ENCODE measurements at places on chromosomes 5 and 9. TPM values are rescaled to one million over a fixed set of nuclear protein-coding genes. Genes with fewer than 3 reads are reported as not detected.

The SEMA4D gene
- 61.5 TPM for total RNA-seq

The SLC34A1 gene
- not detected for total RNA-seq

- H3K27ac ChIP-seq = no peak overlapping the region
- no peaks in the 10 kb centered on the region for H3K27me3 ChIP-seq
- H3K36me3 ChIP-seq = no peaks in the 10 kb centered on the region
Observed at GRCh38 chr5:146828385-146828784, 50.2 kb downstream of the PPP2R2B start.

GRCh38 chr9:24881361-24881760 is 335.7 kb upstream of the IZUMO3 start:
- H3K36me3 ChIP-seq = no peaks in the 10 kb centered on the region
- H3K27me3 ChIP-seq = no peaks in the 10 kb centered on the region
- no peak overlapping the region for H3K27ac ChIP-seq
- DNase-seq = no peak

Data from lung (tissue), 17 donors.